GM13977 (cell line): ENCODE measurements at places on chromosomes 5 and 9.

GRCh38 chr5:122358372-122358979 is 46.4 kb downstream of the SNCAIP start:
- no peak for DNase-seq

GRCh38 chr5:59198365-59198764 is 615.5 kb downstream of the RAB3C start:
- no peak for DNase-seq

DNA sequence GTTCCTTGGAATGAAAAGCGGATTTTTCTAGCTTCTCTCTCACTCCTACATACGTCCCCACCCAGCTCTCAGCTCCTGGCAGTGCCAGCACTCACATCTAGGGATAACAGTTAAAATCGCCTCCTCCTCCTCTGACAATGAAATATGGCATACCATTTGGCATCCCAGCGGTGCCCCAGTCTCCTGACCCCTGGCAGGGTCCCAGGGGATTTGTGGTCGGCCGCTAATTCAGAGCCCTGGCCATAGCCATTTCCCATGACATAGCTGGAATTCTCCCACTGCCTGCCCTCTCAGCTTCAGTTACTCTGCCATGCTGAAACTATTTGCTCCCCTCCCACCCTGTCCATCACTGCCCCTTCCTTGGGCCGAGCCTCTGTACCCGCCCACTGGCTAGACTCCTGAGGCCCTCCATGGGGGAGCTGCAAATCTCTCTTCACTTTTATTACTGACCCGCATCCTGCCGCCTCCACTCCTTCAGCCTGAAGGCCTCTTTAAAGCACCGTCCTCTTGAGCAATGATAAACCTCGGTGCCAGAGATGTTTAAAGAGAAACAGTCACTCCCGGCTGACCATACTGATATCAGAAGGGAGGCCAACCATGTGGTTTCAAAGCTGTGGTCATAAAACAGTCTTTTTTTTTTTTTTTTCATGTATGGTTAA is 139.8 kb downstream of the SLIT3 start:
- no peak for DNase-seq

GRCh38 chr5:26009742-26010141 is 1028.6 kb downstream of the CDH9 start:
- DNase-seq = no peak
